ENCODE measurements at places on chromosomes 2 and 18.
A peak's percentile ranks its signal among the peaks of the same experiment; 100 is the strongest.

DNA sequence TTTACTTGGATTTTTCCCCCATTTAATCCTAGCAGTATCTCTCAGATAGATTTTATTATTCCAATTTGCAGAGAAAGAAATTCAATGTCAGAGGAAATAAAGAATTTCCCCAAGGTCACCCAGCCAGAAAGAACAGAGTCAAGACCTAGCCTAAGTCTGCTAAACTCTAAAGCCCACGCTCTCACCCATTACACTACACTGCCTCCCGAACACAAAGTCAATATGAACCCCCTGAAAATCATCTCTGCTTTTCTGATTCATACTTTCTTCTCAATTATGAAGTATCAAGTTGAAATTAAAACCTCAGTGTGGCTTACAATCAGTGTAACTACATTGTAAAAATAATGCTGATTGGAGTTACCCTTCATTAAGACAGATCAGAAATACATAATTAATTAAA lies 89.6 kb downstream of the METTL8 start:
- no peak for DNase-seq

- no peak for DNase-seq
Observed at GRCh38 chr2:186887107-186888090, 38.4 kb upstream of the ZSWIM2 start.

DNA sequence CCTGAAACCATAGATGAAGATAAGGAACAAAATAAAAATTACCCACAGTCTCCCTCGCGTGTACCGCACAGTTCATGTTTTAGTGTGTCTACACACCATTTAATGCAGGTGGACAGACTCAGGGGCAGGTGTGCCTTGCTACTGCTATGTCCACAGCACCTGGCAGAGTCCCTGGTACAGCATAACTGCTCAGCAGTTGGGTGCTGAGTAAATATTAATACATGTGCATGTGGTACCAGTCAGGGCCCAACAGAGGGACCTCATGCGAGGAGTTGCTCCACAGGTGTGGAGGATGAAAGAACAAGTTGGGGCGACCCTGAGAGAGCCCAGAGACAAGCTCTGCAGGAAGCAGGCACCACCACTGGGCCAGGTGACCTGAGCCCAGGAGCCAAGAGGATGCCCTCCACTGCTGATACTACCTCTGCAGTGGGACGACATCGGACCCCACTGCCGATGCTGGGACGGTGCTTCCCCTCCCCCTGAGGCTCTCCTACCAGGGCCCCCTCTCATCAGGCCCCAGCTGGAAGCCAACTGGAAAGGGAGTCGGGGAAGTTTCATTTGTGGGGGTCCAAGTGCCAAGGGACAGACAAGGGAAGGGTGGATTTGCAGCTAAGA lies 100.8 kb downstream of the NEDD4L start:
- DNase-seq, result no peak

GRCh38 chr2:11743846-11744553 lies 2.4 kb upstream of the LPIN1 start:
- DNase-seq, result peak; percentile 87

- DNase-seq, result no peak
Observed at GRCh38 chr2:132716954-132717353, 46.9 kb upstream of the LYPD1 start.

DNA sequence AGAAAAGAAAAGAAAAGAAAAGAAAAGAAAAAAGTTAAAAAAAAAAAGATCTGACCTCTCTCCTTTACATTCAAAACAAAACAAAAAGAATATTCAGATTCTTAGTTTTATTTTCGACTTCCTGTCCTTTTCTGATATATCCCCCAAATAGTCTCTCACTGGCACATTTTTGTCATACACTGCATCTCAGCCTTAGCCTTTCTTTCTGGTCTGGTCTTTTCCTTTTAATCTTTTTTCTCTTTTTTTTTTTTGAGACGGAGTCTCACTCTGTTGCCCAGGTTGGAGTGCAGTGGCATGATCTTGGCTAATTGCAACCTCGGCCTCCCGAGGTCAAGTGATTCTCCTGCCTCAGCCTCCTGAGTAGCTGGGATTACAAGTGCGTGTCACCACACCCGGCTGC lies 1.6 kb upstream of the RIOK3 start:
- DNase-seq, result no peak

GRCh38 chr2:237551071-237551574 lies 15.3 kb upstream of the PRLH start:
- no peak for DNase-seq

- no peak for DNase-seq
Observed at GRCh38 chr2:83674050-83674449, 785.0 kb downstream of the SUCLG1 start.

DNA sequence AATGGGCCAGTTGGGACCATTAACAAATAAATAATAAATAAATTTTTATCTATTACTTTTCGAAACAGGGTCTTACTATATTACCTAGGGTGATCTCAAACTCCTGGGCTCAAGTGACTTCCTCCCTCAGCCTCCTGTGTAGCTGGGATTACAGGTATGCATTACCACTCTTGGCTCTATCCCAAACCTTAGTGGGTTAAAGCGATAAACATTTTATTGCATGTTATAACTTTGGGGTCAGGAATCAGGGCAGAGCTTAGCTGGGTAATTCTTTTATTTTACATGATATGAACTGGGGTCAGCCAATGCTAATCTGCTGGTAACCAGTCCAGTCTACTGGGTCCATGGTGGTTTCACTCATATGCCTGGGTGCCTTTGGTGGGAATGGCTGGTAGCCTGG lies 127.8 kb downstream of the MYO3B start:
- DNase-seq, result no peak

DNA sequence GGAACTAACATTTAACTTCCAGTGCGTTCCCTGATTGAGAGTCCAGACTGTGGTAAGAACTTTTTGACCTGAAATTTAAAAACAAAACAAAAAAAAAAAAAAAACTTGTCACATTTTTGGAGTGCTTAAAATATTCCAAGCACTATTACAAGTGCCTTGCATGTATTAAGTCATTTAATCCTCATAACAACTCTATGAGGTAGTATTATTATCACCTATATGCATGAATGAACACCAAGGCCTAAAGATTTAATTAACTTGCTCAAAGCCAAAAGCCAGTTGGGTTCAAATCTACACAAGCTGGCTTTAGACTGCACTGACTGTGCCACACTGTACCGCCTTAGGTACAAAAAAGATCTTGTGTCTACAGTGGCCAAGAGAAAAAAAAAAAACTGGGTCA lies 35.2 kb downstream of the METTL4 start:
- DNase-seq, result no peak

GRCh38 chr2:219844401-219845091 lies 217.1 kb downstream of the SLC4A3 start:
- DNase-seq, result no peak

DNA sequence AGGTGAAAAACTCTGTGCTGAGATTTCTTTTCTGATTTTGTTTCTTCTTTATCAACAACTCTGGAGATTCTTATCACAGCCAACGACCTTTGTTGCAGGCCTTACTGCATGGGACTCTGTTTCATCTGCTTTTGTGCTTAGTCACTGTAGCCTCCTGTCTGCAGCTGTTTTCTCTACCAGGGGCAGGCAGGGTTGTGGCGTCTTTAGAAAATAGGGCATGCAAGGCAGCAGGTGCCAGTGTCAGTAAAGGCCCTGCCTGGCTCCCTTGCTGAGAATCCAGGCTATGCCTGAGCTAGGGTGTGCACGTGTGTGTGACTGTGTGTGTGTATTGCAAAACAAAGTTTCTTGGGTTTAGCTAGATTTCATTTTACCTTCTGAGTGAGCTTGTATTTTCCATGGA lies 14.6 kb upstream of the SLC9A2 start:
- no peak for DNase-seq

- DNase-seq, result no peak
Observed at GRCh38 chr2:102147935-102148334, 5.4 kb downstream of the IL1R1 start.

GRCh38 chr2:25174192-25174861 lies 5.9 kb upstream of the POMC start:
- no peak for DNase-seq

DNA sequence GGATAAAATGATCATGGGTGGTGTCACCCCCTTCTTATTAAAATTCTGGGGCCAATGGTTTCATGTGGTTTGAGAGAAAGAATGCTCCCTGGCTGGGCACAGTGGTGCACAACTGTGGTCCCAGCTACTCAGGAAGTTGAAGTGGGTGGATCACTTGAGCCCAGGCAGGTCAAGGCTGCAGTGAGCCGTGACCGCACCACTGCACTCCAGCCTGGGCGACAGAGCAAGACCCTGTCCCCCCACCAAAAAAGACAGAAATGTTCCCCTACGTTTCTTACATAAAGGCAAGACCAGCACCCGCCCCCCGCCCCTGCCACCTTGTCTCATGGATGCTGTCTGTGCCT lies 53.0 kb upstream of the ID2 start:
- no peak for DNase-seq

DNA sequence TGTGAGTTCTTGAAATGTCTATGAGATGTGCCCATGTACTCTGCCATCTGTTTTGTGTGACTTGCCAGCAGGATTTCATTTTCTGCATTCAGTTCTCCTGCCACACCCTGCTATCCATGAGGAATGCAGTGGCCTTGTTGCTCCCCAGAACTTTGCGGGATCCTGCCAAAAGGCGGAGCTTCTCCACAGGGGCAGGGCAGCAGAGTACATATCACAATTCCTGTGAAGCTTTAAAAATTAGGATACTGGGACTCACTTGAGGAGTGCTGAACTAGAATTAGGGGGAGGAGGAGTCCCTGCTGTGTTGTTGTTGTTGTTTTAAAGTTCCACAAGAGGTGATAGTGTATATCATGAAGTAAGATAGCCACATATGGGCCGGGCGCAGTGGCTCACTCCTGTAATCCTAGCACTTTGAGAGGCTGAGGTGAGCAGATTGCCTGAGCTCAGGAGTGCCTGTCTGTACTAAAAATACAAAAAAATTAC lies 76.4 kb downstream of the TANC1 start:
- no peak for DNase-seq

- no peak for DNase-seq
Observed at GRCh38 chr2:236238751-236239150, 25.5 kb downstream of the ASB18 start.

DNA sequence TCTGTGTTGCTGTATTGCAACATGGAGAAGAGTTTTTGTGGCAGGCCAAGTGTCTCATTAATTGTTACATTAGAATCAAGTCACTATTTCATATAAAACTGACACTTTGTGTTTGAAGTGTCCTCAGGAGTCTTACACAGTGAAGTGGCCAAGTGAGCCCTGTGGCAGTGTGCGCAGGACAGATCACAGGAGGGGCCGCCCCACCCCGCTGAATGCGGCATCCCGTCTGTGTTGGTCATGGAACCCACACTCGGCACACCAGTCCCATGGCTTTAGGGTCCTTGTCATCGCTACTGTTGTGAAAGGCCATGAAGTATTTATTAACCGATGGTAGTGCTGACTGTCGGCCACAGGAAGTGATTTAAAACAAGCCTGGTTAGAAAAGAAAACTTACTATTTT lies 144.7 kb upstream of the NFATC1 start:
- no peak for DNase-seq

DNA sequence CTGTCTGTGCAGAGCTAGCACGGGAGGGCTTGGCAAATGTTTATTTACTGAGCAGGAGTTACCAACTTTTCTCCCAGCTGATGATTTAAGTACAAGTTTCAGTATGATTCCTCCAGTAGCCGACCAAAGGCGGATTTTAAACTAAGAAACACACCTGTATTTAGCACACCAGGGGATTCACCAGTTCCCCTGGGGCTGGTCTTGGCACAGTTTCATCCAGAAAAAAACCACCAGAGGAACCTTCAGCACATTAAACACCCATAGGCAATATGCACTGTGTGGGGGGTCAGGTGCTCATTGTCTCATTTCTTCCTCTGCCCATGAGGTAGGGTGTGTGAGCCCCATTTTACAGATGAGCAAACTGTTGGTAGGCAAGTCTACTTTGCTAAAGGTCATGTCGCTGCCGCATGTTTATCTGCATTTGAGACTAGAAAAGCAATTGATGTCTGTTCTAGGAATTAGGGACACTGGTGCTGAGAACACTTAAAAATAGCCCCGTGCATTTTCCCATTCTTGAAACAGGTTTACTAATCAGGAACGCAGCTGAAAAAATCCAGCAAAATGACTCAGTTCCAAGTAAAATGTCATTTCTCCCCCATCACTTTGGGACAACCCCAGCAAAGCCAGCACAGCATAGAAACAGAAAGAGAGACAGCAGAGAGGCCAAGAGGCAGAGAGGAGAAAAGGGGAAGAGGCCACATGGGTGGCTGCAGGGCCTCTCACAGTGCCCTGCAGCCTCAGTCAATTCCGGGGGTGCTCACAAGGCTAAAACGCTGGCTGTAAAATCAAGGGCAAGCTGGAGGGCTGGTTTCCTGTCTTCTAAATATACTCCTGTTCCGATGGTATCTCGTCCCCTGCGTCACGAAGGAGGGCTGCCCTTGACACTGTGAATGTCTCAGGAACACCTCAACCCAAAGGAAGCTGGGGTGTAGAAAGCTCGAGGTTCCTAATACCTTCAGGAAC lies 166.8 kb upstream of the ID2 start:
- DNase-seq, result no peak

- DNase-seq, result no peak
Observed at GRCh38 chr18:40249390-40250080, 1705.5 kb upstream of the PIK3C3 start.

DNA sequence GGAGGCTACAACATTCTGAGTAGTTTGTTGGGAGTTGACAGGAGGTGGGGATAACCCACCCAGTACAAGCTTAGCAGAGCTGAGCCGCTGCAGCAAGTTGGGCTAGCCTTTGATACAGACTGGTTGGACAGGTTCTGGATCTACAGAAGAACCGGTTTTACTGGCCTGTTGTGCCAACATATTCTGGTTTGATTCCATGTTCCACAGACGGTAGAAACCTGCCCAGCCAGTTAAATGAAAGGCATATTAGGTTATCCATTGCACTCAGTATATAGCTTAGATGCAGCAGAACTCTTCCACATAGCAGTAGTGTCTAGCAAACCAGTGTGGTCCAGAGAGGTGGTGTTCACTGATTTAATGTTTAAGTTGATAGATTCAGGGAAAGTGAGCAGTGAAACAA lies 19.3 kb upstream of the RBBP8 start:
- DNase-seq, result no peak

DNA sequence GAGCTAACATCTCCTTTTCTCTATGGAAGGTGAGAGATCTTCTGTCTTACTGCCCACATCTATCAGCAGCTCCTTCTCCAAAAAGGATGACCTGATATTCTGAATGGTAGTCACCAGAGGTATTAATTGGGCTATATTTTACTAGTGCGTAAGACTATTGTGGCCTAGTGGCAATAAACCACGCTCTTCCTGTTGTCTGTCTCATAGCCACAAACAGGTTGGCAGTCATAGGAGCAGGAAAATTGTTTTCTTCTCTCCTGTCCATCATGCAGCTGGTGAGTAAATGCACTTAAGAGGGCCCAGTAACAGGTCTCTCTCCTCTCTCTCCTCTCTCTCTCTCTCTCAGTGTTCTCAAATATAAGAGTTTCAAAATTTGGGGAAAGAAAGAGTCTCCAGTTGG lies 856.8 kb upstream of the ACVR2A start:
- DNase-seq, result no peak

- DNase-seq, result no peak
Observed at GRCh38 chr2:116716444-116716843, 1098.0 kb upstream of the DDX18 start.

All from NCI-H1694 (cell line).